ENCODE measurements at places on chromosomes 5 and 9.

- peak; percentile 49 for DNase-seq
Measured at GRCh38 chr9:72856972-72857623, 95.8 kb downstream of the ALDH1A1 start.

DNA sequence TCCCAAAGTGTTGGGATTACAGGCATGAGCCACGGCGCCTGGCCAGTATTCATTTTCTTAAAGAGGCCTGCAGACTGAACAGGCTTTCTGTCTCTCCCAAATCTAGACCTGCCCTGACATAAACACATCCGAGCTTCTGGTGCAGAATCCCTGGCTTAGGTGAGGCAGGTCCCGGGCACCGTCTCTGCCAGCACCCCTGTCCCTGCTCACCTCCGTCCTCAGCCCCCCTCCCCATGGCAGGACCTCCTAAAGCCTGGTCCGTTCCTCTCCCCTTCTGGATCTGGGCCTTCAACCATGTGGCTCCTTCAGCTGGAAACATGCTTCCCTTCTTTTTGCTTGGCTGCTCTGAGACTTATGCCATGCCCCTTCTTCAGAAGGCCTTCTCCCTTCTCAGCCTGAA, 22.7 kb upstream of the RXRA start:
- no peak for DNase-seq

- DNase-seq = no peak
Measured at GRCh38 chr5:7271435-7272084, 124.4 kb upstream of the ADCY2 start.

- DNase-seq = no peak
Measured at GRCh38 chr5:53944981-53945380, 365.4 kb downstream of the ARL15 start.

DNA sequence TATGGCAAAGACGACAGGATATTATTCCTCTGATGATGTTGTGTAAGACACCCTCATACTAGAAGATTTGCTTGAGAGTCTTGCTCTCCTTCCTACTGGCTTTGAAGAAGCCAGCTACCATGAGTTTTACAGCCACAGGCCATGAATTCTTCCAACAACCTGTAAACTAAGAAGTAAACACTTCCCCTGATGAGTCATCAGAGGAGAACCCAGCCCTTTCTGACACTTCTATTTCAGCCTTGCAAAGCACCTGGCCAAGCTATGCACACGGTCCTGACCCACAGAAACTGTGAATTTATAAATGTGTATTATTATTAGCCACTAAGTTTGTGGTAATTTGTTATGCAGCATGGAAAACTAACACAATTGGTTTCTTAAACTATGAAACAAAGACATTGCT, 288.8 kb upstream of the ADAMTSL1 start:
- DNase-seq = no peak

- peak; percentile 5 for DNase-seq
Measured at GRCh38 chr9:125996791-125997190, 249.6 kb downstream of the PBX3 start.

GRCh38 chr9:95822583-95823431, 52.7 kb upstream of the ERCC6L2 start:
- no peak for DNase-seq

- peak; percentile 90 for DNase-seq
Measured at GRCh38 chr5:132227485-132228240, at the start of gene P4HA2. Gene P4HA2 (minus strand): TSS chr5:132227853. CDS start chr5:132218626, 9,227 bp downstream.

DNA sequence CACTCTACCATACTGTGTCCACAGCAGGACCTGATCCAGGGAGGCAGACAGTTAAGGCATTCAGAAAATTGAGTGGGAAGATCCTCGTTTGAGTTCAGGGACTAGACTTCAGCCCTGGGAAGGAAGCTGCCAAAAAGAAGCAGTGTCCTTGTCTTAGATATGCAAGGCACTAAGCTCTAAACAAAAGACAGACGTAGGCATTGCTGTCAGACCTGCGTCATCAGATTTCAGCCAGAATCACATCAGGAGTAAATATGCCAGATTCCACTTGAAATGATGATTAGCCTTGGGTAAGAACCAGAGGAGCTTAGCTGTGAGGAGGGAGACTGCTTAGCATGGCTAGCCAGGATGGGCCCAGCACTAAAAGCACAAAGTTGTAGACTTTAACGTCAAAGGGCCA, 56.7 kb downstream of the MAMDC2 start:
- DNase-seq = no peak
